ENCODE measurements at places on chromosomes 2 and 18. TPM values are rescaled to one million over a fixed set of nuclear protein-coding genes. Genes with fewer than 3 reads are reported as not detected.

Gene WDR35
- 8.4 TPM for total RNA-seq

Gene SERPINB10
- total RNA-seq = 1.7 TPM

Gene MAB21L4
- 1.1 TPM for total RNA-seq

Gene GPD2
- 19.6 TPM for total RNA-seq

Gene IL1R2
- total RNA-seq = 4.9 TPM
